Fibroblast of mammary gland (primary cell): ENCODE measurements at places on chromosomes 2 and 18.
A peak's percentile ranks its signal among the peaks of the same experiment; 100 is the strongest.

DNA sequence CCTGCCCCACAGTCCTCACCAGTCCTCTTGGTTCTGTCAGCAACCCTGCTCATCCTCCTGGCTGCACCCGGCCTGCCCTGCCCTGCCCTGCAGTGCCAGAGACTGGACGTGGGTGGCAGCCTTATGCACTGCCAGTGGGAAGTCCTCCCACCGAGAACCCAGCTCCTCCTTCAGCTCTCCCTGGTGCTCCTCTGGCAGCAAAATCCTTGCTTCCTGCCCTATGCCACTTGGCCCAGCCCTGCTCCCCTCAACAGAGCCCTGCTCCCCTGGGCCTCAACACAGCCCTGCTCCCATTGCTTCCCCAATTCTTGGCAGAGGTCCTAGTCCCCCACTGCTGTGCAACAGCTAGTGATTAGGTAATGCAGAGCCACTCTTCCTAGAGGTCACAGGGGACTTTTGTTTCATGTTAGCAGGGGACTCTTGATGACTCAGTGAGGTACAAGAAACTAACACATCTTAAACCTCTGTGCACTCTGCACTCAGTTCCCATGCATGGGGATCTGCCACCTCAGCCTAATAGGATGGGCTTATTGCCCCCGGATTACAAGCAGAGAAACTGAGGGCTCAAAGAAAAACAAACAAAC lies 58.0 kb upstream of the EDAR start:
- no peak for DNase-seq

DNA sequence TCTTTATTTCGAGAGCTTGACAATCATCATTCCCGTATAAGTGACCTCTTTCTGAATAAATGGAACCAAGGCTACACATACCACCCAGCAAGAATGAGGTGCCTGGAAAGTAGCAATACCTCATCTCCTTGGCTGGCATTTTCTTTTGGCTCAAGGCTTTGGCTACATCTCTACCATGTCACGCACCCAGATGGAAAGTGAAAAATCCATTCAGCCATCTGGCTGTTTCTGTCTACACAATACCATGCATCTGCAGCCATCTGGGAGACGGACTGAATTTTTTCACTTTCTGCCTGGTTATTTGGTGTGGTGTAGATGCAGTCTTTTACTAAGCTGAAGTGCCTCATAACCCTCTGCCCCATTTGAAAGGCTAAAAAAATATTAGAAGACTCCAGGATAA lies 566.9 kb downstream of the BCL11A start:
- no peak for DNase-seq

DNA sequence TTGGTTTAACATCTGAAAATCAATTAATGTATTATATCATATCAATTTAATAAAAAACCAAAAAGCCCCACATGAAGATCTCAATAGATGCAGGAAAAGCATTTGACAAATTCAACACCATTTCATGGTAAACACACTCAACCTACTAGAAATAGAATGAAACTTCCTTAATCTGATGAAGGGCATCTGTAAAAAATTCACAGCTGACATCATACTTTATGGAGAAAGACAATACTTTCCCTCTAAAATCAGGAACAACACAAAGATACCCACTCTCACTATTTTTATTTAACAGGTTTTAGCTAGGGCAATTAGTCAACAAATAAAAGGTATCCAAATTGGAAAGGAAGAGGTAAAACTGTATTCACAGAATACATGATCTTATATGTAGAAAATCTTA lies 303.0 kb upstream of the ZEB2 start:
- DNase-seq: no peak

DNA sequence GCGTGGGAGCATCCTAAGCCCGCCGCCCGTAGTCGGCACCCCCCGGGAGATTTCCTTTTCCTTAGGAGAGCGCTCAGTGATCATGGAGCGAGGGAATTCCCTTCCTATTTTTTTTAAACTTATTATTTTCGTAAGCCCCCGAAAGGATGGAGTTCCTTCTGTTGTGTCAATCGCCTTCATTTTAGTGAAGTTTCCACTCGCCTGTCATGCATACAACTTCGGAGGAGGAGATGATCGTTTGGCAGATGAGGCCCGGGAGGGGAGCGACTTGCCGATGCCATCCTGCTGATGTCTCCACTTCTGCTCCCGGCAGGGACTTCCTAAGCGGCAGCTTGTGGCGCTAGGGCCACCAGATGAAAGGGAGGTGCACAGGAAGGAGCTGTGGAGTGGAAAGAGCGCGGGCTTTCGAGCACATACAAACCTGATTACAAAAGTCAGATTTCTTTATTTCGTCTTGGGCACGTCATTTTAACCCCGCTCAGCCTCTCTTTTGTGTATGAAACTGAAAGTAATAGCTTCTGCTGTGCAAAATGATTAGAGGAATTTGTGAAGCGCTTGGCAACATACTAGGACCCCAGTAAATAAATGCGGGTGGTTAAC lies at the start of gene ADGRF3:
Gene ADGRF3, minus strand, starts transcription at position 336 of the 600 bp plus-strand sequence. CDS start 555 bp downstream, outside the sequence.
- DNase-seq: peak; percentile 29

DNA sequence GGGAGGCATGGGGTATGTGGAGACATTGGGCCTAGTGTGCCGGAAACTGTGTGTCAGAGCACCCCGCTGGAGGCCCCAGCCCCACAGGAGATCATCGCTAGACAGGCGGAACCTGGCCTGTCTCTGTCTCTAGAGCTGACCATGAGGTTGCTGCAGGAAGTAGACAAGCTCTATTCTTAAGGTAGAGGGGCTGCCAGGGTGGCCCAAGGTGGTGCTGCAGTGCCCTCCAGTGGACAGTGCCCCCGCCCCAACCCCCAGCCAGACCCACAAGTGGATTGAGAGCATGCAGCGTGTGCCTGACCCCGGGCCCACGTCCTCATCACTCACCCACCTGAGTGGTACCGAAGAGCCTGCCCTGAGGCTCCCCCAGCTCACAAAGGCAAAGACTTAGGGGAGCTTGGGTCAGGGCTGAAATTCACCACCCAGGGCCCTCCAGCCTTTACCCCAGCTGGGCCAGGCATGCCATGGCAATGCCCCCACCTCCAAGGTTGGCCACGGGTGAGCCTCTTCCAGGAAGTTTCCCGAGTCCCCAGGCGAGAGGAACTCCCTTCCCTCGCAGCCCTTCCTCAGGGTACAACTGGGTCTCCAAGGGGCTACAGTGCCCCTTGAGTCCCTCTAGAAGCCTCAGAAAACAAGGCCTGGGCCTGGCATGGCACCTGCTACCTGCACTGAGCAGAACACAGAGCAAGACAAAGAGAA lies 155.0 kb downstream of the TTC32 start:
- DNase-seq: peak; percentile 35

DNA sequence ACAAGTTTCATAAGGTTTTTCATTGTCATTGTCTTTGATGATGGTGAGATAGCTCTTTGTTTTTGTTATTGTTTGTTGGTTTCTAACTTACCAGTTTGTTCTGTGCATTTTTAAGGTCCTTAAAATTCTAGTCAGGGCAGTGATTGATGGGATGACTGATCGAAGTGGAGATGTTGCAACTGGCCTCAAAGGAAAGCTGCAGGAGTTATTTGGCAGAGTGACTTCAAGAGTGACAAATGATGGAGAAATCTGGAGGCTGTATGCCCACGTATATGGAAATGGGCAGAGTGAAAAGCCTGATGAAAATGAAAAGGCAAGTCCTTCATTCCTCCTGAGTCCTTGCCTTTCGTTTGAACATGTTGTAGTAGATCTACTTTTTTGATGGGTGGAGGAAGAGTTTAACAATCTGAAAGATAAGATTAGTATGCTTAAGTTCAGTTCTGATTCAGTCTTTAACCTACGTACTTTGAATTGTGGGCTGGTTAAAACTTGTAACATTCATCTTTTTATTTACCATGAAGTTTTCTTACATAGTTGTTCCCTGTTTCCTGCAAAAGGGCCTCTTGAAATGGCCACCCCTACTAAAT lies 135.8 kb upstream of the LTBP1 start:
- DNase-seq: peak; percentile 56

- DNase-seq: no peak
Observed at GRCh38 chr2:174535757-174536703, 49.2 kb upstream of the GPR155 start.

- DNase-seq: no peak
Observed at GRCh38 chr18:35938562-35938961, 33.9 kb upstream of the RMP24 start.

DNA sequence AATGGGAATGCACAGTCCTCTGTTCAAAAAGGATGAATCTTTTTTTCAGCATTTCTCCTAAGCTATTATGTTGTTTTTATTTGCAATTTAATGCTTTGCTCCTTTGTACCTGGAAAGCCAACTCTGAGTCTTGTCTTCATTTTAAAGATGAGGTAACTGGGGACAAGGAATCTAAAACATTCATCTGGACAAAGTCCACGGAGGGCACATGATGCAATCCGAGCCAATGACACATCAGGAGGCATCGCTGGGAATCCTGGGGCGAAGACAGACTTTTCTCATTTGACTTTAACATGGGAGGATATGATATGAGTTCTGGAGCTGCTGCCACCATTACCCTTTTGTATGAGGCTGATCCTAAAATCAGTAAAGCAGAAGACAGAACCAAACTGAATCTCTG lies 116.5 kb upstream of the REG3G start:
- DNase-seq: no peak

GRCh38 chr2:168928113-168928831 lies 27.2 kb downstream of the G6PC2 start:
- no peak for DNase-seq

DNA sequence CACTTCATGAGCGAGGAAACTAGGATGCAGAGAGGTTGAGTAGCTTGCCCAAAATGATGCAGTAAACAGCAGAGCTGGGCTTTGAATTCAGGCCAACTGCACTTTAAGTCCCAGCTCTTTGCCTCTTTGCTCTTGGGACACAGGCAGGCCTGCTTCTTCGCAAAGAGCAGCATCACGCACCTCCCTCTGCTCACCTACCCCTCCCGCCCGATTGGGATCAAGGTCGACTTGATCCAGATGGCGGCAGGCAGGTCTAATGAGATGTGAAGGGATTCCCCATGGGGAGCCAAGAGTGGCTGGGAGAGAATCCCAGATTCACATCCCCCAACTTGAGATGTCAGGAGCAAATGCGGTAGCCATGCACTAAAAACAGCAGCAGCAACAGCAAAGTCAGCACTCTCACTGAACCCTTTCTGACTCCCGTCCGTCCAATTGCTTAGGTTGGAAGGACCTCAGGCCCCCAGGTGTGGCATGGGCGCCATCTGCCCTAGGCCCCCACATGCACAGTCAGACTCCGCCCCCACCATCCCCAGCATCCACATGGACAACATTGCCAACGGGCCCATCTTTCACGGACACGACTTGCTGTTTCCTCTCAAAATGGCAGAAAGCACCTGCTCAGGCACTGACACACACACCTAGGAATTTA lies 84.3 kb upstream of the MAP4K4 start:
- DNase-seq: peak; percentile 8

- no peak for DNase-seq
Observed at GRCh38 chr2:80111185-80111584, 193.4 kb downstream of the LRRTM1 start.

DNA sequence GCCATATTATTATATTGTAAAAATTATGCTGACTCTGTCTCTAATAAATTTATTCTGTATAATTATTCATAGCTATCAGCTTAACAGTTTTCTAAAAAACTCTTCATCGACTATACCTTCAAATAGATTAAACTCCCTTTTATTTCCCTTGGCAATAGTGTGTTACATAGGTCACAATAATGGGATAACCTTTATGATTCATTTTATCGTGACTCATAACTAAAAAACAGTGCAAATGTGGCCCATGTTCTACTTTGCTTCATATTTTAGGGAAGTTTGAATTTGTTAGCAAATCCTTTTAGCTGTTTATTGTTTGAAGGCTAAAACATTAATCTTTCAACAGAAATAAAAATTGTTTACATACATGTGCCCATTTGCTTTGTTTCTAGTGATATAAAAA lies 783.2 kb upstream of the CDH2 start:
- peak; percentile 60 for DNase-seq

DNA sequence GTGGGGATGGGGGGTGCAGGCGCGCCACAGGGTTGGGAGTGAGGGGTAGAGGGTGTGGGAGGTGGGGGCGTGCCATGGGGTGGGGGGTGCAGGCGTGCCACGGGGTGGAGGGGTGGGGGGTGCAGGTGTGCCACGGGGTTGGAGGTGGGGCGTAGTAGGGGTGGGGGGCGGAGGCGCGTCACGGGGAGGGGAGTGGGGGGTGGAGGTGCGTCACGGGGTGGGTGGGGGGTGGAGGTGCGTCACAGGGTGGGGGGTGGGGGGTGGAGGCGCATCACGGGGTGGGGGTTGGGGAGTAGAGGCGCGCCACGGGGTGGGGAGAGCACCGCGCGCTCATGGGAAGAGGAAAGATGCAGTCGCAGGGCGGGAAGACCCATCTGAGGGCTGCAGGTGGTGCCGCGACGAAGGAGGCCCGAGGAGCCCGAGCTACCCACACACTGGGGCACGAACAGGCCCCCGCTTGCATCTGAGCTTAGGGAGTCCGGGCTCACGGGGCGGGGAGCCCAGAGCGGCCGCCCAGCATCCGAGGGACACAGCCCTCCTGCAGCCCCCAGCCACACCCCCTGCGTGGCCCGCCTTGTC lies 37.5 kb downstream of the SNED1 start:
- DNase-seq: no peak

GRCh38 chr2:13818002-13818401 lies 814.5 kb upstream of the LRATD1 start:
- DNase-seq: no peak

- peak; percentile 68 for DNase-seq
Observed at GRCh38 chr18:35949903-35950627, 22.4 kb upstream of the RMP24 start.

DNA sequence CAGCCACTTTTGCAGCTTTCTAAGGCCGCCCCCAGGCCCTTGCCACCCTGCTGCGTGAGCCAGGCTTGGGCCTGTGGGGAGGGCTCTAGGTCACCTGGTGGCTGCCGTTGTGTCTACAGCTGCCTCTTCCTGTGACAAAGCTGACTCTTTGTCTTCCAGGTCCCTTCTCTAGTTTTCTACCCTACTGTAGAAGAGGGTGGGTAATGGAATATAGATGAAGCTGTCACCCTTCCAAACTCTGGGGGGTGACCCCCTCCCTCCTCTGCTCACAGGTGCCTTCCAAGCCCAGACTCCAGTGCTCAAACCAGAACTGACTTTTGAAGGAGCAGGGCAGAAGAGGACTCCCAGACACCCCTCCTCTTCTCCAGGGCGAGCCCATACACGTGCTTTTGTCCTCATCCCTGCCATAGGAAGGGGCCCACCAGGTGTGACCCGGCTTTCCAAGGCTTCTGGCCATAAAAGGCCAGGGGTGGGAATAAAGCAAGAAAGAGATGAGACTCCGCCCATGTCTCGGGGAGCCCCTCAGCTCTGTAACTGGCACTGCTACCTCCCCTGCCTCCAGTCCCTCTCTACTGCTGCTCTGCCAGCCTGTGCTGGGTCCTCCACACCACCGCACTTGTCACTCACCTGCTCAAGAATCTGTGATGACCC lies 17.9 kb upstream of the SDC1 start:
- no peak for DNase-seq

DNA sequence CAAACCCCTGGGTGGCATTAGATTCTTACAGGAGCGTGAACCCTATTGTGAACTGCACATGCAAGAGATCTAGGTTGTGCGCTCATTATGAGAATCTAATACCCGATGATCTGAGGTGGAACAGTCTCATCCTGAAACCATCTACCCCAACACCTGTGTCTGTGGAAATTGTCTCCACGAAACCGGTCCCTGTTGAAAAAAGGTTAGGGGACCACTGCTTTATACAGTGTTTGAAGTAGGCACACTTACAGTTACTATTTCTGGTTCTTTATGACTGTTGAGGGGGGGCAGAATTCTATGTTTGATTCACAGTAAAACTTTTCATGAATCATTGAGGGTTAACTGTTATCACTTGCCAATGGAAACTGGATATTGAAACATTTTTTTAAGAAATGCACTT lies 72.0 kb downstream of the RIF1 start:
- no peak for DNase-seq
